Hippocampal formation (tissue), 2 donors: ENCODE measurements at places on chromosomes 12 and 14.

DNA sequence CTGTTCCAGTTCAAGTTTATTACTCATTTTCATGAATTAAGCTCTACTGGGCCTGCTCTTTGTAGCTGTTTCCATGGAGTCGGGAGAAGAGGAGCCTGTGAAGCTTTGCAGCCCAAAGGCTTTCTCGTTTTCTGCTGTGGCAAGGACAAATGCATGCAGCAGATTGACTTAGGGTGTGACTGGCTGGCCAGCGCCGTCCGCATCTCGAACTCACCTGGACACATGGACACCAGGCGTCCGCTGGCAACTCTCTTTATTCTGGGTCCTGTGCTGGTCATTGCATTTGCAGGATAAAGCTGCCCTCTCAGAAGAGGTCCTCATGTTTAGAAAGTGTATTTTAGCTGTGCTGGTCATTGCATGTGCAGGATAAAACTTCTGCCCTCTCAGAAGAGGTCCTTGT, 350.4 kb downstream of the TMEM121 start:
- no peak for DNase-seq

DNA sequence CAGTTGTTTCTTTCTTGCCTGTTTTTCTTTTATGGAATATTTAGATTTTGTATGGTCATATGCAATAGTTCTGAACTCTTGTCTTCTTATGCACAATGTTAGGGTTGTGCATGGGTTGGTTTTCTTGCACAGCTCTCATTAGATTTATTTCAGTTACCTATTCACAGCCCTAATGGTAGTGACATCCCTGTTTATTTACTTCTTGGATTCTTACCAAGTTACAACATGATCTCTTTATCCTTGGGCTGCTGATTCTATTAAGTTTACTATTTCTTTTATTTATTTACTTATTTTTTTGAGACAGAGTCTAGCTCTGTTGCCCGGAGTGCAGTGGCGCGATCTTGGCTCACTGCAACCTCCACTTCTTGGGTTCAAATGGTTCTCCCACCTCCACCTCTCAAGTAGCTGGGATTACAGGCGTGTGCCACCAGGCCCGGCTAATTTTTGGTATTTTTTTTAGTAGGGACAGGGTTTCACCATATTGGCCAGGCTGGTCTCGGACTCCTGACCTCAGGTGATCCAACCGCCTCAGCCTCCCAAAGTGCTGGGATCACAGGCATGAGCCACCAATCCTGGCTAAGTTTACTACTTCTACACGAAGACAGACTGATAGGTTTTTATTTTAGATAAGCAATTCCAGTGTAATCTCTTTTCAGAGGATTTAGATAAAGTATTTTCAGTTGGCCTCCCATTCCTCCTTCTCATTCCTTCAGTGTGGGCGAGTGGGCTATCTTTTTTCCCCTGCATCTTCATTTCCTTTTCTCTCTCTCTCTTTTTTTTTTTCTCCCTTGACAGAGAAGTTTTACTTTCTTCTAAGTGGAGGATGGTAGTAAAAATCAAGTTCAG, 395.1 kb upstream of the RGS6 start:
- no peak for DNase-seq

GRCh38 chr14:102951034-102951433, 28.6 kb downstream of the AMN start:
- peak; percentile 86 for DNase-seq

DNA sequence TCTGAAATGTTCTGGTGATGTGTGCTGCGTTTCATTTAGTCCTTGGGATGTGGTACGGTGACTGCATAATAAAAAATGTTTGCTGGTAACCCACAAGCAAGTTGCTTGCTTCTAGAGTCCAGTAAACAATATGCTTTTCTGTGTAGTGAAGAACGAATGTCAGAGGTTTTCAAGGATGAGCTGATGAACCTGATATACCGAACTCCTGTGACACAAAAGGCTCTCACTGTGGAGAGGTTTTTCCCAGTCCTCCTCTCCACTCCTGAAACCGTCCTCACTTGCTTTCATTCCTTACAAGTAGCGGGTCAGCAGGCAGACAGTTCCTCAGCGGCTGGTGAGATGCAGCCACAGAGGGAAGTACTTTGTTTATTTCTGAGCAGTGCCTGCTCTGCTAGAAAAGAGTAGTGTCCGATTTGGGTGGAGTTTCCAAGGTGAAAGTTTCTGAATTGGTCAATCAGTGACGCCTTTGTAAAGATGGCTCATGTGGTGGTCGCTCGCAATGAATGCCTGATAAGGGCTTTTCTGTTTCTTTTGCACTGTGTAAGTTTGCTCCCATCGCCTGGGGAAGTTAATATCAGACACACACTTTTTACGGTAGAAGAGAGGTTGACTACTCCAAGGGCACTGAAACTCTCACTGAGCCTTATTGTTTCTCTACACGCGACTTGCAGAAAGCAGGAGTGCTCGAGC, 3.0 kb downstream of the ETV6 start:
- peak; percentile 45 for DNase-seq

- DNase-seq: no peak
Observed at GRCh38 chr12:22593864-22594263, 31.1 kb upstream of the ETNK1 start.

GRCh38 chr14:37230551-37231194, 32.9 kb downstream of the MIPOL1 start:
- no peak for DNase-seq

DNA sequence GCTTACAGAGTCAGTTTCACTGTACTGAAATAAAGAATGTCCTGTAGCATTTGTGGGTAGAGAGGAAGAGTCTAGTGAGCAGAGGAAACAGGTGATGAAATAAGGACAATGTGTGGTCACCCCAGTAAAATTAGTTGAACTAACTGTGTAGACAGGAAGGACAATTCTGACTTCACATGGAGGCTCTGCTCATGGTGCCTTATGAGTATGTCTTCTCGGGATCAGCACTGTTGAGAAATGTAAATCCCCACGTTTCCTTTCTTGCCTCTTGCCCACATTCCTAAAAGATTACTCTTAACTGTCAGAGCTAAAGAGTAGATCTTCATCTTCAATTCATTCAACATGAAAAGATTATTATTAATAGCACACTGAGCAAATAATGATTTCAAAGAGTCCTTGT, 113.2 kb upstream of the FLRT2 start:
- no peak for DNase-seq

DNA sequence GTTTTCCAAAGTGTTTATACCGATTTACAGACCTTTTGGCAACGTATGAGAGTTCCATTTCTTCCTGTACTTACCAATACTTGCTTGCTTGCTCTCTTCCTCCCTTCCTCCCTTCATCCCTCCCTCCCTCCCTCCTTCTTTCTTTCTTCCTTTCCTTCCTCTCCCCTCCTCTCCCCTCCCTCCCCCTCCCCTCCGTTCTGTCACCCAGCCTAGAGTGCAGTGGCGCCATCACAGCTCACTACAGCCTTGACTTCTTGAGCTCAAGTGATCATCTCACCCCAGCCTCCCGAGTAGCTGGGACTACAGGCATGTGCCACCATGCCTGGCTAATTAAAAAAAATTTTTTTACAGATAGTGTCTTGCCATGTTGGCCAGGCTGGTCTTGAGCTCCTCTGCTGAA, 40.4 kb downstream of the DIP2B start:
- no peak for DNase-seq

DNA sequence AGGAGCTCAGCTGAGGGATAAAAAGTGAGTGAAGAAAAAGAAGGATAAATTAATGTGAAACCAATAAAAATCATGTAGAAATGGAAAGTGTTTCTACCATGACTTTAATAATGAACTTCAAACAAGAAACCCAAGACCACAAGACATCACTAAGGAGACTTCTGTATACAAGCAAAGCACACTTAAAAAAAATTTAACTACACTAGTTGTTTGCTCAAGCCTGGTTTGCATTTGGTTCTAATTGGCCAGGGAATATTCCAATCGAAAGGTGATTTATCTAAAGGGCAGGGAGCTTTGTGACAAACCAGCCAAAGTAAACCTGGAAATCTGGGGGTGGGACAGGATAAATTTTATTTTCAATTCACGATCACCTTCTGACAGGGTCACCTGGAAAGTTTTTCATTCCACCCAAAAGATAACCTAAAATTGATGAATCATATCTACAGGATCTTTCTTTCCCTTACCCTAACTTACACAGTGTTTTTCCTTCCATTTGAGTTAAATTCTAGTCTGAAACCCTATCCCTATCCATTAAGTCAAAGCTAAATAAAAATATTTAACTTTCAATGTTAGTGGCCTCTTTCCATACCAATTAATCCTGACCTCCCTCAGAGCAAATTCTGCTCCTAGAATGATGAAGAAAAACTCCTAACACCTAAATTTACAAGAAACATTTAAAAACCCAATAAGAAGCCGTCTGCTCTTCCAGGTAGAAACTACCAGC, 2.6 kb downstream of the EGLN3 start:
- DNase-seq: no peak

DNA sequence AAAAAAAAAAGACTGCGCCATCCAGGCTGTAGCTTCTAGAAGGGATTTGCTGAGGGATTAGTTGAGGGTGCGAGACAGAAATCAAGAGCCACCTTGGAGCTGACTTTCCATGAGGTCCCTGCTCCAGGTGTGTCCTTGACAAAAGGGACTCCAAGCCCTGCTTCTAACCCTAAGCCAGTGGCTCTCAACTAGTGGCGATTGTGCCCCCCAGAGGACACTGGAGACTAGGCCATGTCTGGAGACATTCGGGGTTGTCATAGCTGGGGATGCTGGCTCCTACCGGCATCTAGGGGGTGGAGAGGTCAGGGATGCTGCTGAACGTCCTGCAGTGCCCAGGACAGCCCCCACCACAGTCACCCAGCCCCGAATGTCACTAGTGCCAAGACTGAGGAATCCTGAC, 40.6 kb downstream of the SPRING1 start:
- DNase-seq: no peak

DNA sequence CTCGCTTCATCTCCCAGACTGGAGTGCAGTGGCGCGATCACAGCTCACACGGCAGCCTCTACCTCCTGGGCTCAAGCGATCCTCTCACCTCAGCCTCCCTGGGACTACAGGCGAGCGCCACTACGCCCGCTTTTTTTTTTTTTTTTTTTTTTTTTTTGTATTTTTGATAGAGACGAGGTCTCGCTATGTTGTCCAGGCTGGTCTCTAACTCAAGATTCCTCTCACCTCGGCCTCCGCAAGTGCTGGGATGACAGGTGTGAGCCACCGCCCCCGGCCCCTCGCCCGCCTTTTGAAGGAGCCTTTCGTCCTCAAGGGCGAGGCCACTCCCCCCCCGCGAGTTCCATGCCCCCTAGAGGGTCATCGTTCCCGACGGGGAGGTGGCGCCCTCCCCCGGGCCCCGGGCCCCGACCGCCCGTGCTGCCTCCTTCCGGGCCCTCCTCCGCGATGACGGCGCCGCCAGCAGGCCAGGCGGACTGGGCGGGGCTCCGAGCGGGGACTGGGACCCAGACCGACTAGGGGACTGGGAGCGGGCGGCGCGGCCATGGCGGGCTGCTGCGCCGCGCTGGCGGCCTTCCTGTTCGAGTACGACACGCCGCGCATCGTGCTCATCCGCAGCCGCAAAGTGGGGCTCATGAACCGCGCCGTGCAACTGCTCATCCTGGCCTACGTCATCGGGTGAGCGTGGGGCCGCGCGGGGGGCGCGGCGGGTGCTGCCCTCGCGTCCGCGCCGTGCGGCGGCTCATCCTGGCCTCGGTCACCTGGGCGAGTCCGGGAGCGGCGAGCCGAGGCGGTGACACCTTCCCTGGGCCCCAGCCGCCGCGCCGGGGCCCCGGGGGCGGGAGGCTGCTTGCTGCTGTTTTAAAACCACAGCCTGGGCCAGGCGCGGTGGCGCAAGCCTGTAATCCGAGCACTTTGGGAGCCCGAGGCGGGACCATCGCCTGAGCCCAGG, at the start of gene P2RX4:
TSS of gene P2RX4 (plus strand) at position 506 of the 949 bp plus-strand sequence. CDS start at position 542, 36 bp downstream.
- DNase-seq: peak; percentile 80

DNA sequence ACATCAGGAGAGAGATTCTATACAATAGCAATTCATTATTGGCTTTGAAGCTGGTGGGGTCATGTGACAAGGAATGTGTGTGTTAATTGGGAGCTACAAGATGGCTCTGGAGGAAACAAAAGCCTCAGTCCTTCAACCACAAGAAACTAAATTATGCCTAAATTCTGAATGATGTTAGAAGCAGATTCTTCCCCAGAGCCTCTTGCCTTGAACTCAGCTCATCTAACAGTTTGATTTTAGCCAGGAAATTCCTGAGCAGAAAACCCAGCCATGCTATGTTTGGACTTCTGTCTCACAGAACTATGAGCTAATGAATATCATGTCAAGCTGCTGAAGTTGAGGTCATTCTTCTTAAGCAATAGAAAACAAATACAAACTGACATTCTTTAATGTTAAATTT, 274.7 kb downstream of the SLC6A15 start:
- DNase-seq: no peak

DNA sequence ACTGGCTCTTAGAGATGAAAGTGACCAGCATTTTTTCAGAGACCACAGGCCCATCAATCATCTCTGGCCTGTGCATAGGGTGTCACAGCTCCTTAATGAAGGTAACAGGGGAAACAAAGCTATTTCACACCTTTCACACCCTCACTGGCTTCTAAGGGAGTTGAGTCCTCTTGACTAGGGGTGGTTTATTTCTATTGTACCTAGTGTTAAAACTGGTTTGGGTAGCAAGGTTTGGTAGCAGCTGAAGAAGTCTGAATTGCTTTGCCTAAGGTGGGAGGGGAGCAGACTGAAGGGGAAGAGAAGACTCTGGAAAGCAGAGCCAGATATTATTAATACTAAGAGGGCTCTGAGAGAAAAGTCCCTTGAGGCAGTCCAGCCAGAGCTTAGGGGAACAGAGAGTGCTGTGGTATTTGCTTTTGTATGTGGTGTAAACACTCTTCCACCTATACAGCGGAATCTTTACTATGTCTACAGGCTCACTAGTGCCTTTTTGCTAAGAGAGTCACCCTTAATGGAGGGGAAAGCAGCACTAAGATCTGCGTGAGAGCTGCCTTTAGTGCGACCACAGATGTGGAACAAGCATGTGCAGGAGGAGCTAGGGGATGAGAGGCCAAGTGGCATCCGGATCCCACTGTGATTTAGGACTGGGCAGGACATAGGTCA, 95.8 kb downstream of the STXBP6 start:
- no peak for DNase-seq

GRCh38 chr12:109811624-109811995, 21.6 kb downstream of the TRPV4 start:
- DNase-seq: no peak

DNA sequence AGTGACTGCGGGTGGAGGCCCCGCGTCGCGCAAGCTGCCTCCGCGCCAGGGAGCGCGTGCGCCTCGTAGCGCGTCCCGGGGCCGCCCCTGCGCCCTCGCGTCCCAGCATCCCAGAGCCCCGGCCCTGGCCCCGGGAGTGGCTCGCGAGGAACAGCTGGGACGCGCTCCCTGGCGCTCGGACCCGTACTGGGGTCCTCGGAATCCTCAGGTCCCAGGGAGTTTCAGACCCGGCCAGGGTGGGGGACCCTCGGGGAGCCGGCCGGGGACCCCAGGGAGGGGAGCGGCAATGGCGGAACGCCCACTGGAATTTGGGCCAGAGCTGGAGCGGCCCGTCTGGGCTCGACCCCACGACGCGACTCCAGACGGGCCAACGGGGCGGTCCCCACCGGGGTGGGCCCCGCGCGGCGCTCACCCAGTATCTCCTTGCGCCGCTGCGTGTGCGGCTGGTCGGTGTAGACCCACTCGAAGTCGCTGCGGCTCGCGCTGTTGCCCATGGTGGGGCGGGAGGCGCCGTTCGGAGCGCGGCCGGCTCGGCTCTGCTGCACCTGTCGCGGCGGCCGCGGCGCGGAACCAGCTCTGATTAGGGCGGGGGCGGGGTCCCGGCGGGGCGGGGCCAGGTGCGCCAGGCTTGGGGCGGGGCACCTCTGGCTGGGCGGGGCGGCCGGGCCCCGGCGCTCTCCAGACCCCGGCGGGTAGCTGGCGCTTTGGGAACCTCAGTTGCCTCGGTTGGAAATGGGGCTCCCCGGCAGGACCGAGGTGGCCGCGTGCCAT, at the start of gene DEGS2:
TSS of gene DEGS2 (minus strand) at position 552 of the 771 bp plus-strand sequence. CDS start at position 494, 58 bp downstream.
- no peak for DNase-seq
